Heart right ventricle (tissue), 16 donors: ENCODE measurements at places on chromosomes 6 and 20. TPM values are rescaled to one million over a fixed set of nuclear protein-coding genes. Genes with fewer than 3 reads are reported as not detected.

DNA sequence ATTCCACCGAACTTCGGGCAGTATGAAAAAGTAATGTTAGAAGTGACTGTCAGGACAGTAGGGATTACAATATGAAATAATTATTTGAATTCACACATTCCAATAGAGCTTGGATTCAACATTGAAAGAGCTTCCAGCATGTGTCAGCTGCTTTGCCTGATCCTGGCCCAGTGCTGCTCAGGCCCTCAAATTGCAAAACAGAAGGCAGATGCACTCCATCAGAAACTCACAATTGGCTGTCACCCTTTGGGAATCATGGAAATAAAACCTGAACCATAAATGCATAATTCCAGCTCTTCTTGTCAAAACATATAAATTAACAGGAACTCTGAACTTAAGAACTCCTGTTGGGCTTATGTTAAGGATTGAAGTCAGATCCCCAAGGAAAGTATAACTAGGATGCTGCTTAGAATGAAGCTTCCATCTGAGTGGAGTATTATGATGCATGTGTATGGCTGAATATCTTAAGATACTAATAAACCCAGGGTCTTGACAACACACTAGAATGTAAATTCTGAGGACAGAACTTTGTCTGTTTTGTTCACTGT is 1.8 kb upstream of the NDUFAF4 start:
- H3K27me3 ChIP-seq, result no peaks in the 10 kb centered on the region
- H3K36me3 ChIP-seq, result no peaks in the 10 kb centered on the region
- H3K4me1 ChIP-seq, result peaks cover 38% of the 10 kb centered on the region
- no peak overlapping the region for H3K4me3 ChIP-seq
- H3K27ac ChIP-seq, result peak overlapping the region; percentile 97

DNA sequence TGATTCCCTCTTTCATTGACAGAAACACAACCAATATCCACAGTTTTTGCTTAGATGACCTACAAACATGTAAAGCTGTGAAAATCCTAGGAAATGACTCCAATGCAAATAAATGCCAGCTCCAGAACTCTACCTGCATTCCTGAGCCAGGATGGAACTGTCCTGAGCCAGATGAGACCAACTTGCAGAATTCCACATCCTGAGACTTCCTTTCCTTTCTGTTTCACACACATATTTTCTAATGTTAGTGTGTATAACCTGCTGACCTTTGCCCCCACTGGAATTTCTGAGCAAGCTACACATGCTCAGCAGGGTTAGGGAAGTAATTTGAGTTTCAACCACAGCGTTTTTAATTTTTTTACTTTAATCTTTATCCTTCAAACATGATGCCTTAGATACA is 69.6 kb upstream of the ADGRF1 start:
- no peaks in the 10 kb centered on the region for H3K36me3 ChIP-seq
- no peaks in the 10 kb centered on the region for H3K27me3 ChIP-seq
- no peaks in the 10 kb centered on the region for H3K4me1 ChIP-seq
- no peak for DNase-seq
- no peak overlapping the region for H3K27ac ChIP-seq

GRCh38 chr20:63829945-63830835 is 874 bp downstream of the ZBTB46 start:
- H3K36me3 ChIP-seq, result no peaks in the 10 kb centered on the region
- peak overlapping the region; percentile 62 for H3K4me3 ChIP-seq

GRCh38 chr6:49787176-49787575 is at the start of gene PGK2:
PGK2 (minus strand) TSS chr6:49787285; CDS start chr6:49787187, 98 bp downstream.
- DNase-seq, result no peak
- no peaks in the 10 kb centered on the region for H3K4me1 ChIP-seq
- H3K27ac ChIP-seq, result no peak within 1 kb of the TSS
- H3K4me3 ChIP-seq, result no peak within 1 kb of the TSS
- H3K36me3 ChIP-seq, result no peaks in the 10 kb centered on the region

DNA sequence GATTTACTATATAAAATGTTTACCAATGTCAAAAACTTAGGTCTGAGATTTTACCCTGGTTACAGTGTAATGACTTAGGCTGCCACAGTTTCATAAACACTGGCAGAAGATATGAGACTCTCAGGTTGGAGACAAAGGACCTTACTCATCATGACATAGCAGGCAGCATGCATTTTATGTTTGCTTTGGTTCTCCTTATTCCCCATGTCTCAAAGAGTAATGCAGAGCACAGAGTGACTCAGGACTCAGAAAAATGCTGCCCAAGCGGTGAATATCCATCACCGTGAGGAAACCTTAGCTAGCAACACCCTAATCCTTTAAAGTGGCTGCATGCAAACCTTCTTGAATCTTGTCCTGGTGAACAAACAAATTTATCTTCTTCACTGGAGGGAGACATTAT is 112.1 kb upstream of the EYS start:
- no peak for DNase-seq
- no peaks in the 10 kb centered on the region for H3K36me3 ChIP-seq
- H3K4me1 ChIP-seq, result no peaks in the 10 kb centered on the region
- no peaks in the 10 kb centered on the region for H3K27me3 ChIP-seq
- H3K27ac ChIP-seq, result no peak overlapping the region

GRCh38 chr6:131685266-131685780 is 15.9 kb downstream of the OR2A4 start:
- no peaks in the 10 kb centered on the region for H3K36me3 ChIP-seq

SLC22A16 gene
- total RNA-seq, result not detected
